ENCODE measurements at places on chromosomes 1 and 21.

GRCh38 chr1:224163311-224163710 lies 19.7 kb upstream of the DEGS1 start:
- no peak for DNase-seq

DNA sequence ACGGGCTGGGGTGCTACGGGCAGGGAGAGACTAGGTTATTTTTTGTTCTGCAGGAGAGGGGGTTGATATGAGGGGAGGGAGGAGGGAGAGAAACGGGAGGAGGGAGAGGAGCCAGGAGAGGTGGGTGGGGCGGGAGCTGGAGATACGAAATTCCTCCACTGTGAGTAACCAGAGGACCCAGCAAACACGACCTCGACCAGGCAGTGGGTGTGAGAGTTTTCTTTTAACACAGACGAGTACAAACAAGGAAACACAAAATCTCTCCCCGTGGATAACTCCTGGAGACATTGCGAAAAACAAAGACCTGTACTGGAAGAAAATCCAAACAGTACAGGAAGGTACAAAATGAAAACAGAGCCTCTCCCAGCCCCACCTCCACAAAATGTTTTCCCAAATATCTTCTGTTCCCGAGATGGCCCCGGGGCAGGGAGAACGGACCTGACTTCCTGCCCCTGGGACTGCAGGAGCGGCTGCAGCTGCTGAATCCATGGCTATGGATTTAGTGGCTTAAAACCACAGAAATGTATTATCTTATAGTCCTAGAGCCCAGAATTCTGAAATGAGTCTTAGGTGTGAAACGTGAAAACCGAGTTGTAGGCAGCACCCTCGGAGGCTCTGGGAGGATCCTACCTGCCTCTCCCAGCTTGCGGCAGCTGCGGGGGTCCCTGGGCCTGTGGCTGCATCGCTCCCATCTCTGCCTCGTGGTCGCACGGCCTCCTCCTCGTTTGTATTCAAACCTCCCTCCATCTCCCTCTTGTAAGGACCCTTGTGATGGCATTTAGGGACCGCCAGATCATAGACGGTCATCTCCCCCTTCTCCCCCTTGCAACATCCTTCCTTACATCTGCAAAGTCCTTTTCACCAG lies 82.2 kb downstream of the RIPK4 start:
- DNase-seq: no peak

DNA sequence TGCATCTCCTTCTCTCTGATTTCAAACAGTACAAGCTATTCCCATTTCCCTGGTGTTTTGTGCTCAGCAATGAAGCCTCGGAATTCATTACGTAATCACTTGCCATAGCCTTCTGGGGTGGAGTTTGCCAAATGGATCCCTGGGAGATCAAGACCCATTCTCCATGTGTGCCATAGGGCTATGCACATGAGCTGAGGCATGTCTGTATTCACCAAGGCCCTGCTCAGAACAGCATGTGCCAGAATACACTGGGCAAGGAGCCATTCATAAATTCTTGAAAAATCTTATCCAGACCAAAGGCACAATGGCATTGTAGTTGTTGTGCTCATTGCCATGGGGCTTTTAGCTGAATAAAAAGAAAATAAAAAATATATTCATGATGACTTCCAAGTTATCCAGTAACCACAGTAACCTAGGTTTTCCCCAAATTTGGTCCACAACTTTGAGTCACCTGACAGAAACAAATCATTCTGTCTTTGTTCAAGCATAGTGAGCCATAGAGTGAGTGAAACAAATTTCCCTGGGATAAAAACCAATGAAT lies 53.0 kb downstream of the CRB1 start:
- no peak for DNase-seq

DNA sequence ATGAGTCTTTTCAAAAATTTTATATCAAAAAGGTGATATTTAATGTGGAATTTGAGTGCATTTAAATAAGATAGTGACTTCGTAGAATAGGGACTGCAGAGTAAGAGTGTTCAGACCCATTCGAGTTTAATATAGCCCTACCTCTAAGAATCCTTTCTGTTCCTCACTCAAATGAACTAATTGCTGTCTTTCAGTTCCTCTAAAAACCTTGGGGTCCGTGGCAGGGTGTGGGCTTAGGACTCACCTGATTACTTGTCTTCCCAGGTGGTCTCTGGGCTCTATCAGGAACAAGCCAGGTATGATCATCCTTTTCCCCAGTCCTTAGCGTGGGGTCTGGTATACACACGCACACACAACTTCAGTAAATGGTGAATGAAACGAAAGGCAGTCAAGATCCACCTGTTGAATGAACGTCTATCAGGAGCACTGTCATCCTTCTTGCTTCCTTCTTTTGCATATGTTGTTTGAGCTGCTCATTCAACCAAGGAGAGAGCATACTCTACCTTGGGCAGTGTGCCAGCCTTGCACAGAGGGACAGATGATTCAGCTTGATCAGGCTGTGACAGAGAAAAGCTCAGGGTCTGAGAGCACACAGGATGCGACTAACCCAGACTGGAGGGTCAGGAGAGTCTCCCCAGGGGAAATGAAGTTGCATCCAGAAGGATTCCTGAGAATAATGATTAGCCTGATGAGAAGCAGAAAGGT lies 1.2 kb upstream of the RNF11 start:
- peak; percentile 59 for DNase-seq

GRCh38 chr1:47333922-47334764 lies 553 bp downstream of the CMPK1 start:
- DNase-seq: peak; percentile 84

- DNase-seq: no peak
These were observed 46.2 kb downstream of the GPR3 start for GRCh38 chr1:27438621-27439061.

- DNase-seq: no peak
These were observed 1.0 kb upstream of the SAMD13 start for GRCh38 chr1:84300501-84300900.

DNA sequence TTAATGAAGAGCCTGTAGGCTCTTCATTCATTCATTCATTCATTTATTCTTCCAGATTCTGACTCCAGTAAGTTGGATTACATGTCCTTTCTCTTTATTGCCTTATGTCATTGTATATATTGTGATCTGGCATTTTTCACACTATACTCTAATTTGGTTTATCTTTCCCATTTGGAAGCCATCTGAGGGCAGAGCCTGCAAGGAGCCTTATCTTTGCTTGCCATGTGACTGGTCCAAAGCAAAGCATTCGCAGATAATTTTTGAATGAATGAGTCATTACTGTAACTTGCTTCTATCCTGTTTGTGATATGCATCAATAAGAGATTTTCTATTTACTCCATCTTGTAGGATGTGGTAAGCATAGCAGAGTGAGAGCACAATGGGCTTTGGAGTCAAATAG lies 108.4 kb upstream of the DAB1 start:
- no peak for DNase-seq

DNA sequence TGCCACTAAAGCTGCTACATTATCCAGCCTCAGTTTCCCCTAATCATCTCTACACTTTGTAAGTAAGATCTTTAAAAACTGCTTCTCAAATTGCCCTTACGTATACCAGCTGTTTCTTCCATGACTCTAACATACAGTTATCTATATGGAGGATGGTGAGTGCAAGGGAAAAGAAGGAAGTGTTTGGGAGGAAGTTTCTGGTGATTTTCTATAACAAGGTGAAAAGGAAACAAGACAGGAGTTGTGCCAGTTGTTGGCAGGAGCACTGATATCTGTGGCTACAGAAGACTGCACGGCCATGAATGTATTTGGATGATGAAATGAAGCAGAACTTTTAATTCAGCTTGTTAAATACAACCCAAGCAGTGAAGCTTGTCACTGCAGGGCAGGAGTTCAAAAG lies 32.3 kb upstream of the NHLH2 start:
- DNase-seq: no peak

GRCh38 chr1:214549604-214550003 lies 1.8 kb downstream of the PTPN14 start:
- no peak for DNase-seq

- DNase-seq: no peak
These were observed 5.9 kb downstream of the PLOD1 start for GRCh38 chr1:11940260-11940921.

DNA sequence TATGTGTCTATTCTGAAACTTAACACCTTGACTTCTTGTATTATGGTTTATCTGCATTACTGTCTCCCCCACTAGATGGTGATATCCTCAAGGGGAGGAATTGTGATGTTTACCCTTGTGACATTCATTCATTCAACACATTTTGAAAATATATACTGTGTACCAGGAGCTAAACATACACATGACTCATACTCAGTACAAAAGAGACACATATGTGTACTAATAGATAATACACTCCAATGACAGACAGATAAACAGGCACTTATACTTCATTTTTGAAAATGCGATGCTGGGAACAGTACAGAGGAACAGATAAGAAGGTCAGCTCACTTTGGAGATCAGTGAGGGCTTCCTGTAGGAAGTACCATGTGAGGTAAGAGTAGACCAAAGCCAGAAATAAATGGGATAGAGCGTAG lies 8.9 kb upstream of the RAB3GAP2 start:
- DNase-seq: no peak

- DNase-seq: no peak
These were observed 13.8 kb upstream of the UBXN10 start for GRCh38 chr1:20172033-20172590.

DNA sequence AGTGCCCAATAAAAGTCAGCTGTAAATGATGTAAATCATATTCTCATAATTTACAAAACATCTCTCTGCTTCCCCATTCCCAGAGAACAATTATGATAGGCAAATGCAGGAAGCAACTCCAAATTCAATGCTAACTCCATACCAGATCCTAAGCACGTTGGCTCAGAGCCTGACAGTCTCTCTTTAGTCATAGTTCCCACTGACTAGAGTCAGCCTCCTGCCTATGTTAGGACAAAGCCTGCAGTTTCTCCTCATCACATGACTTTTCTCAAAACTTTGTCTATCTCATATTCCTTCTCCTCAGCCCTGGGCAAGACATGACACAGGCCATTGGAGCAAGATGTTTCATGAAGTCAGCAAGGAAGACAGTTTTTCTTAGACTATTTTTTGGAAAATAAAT lies 101.5 kb upstream of the COL24A1 start:
- DNase-seq: no peak

GRCh38 chr1:207752456-207752998 lies 673 bp downstream of the CD46 start:
- DNase-seq: peak; percentile 60

GRCh38 chr1:55257958-55258357 lies 42.8 kb upstream of the USP24 start:
- peak; percentile 70 for DNase-seq

- peak; percentile 20 for DNase-seq
These were observed at the start of gene PLPPR4 for GRCh38 chr1:99264201-99265021. TSS of gene PLPPR4 (plus strand) at chr1:99264492. CDS start at chr1:99264594, 102 bp downstream.

GRCh38 chr1:165542647-165543046 lies 1.2 kb upstream of the LRRC52 start:
- no peak for DNase-seq

GRCh38 chr21:23003951-23004350 lies 2005.7 kb downstream of the NCAM2 start:
- DNase-seq: no peak

- DNase-seq: no peak
These were observed 163.8 kb downstream of the CHRM3 start for GRCh38 chr1:239550178-239550577.

DNA sequence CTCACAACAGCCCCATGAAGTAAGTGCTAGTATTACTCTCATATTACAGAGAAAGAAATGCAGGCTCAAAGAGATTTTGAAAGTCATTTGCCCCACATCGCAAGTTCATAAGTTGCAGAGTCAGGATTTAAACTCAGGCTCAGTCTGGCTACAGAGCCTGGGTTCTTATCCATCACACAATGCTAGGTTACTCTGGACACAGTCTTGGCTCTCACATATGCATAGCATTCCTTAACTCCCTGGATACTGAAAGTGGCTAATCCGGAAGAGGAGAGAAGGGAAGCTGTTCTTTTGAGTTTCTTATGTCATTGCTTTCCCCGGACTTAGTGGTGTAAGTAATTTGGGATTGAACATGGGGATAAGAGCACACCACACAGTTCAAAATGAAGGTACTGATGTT lies 357.4 kb upstream of the PLXNA2 start:
- DNase-seq: no peak

DNA sequence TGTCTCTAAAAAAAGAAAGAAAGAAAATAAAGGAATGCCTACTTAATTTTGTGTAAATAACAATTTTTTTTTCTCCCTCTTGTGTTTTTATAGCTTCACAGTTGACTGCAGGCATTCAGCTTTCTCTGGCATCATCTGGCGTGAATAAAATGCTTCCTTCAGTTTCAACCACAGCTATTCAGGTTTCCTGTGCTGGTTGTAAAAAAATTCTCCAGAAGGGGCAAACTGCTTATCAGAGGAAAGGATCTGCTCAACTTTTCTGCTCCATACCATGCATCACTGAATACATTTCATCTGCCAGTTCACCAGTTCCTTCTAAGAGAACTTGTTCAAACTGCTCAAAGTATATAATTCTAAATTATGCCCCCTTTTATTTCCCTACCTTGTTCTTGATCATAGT lies 18.0 kb downstream of the ZMYM1 start:
- no peak for DNase-seq

GRCh38 chr1:85707267-85707989 lies 805 bp downstream of the ZNHIT6 start:
- DNase-seq: no peak

DNA sequence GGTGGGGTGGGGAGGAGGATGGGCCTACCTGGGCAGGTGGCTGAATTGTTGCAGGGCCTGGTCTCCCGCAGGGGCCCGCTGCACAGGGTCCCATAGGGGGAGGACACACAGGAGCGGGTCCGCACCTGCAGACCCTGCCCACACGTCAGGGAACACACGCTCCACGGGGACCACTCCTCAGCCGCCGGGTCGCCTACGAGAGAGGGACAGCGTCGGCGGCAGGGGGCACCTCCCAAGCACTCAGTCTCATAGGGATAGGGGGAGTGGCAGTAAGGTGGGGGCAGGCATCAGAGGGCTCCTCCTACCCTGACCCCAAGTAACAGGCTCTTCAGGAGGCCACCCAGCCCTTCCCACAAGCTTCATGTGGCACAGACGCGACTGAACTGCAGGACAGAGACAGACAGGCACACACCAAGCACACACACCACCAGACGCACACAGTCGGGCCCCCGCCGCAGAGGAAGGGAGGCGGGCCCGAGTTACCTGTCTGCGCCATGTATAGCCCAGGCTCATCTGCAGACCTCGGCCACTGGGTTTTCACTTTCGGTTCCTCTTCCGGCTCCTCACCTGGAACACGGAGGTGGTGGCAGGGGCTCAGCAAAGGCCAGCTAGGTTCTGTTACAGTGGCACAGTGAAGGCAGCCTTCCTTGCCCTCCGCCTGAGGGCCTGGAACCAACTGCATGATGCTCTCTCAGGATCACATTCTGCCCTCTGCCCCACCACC lies 19.8 kb downstream of the ADGRB2 start:
- no peak for DNase-seq

DNA sequence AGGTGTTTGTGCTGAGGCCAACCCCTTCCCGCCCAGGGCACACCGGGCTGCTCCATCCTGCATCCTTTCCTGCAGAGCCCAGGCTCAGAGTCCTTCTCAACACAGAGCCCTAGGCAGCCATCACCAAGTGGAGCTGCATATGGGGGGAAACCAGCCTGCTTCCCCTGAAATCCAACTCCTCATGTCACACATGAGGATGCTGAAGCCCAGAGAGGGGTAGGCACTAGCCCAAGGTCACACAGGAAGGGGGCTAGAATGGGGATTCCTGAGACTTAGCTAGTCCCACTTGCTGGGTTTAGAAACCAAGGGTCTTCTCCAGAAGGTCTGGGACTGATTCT lies 5.5 kb upstream of the TNFRSF1B start:
- DNase-seq: no peak

- no peak for DNase-seq
These were observed 6.6 kb downstream of the HEYL start for GRCh38 chr1:39632682-39633417.

Measured in activated T-cell treated with anti-CD3 and anti-CD28 coated beads, Interleukin-2, amount 50 U/mL, for 48 hours (primary cell).